ENCODE measurements at places on chromosomes 2 and 18. TPM values are rescaled to one million over a fixed set of nuclear protein-coding genes. Genes with fewer than 3 reads are reported as not detected.

- peak; percentile 56 for DNase-seq
These were observed 6.1 kb upstream of the SERPINB8 start for GRCh38 chr18:63963615-63964256.

DNA sequence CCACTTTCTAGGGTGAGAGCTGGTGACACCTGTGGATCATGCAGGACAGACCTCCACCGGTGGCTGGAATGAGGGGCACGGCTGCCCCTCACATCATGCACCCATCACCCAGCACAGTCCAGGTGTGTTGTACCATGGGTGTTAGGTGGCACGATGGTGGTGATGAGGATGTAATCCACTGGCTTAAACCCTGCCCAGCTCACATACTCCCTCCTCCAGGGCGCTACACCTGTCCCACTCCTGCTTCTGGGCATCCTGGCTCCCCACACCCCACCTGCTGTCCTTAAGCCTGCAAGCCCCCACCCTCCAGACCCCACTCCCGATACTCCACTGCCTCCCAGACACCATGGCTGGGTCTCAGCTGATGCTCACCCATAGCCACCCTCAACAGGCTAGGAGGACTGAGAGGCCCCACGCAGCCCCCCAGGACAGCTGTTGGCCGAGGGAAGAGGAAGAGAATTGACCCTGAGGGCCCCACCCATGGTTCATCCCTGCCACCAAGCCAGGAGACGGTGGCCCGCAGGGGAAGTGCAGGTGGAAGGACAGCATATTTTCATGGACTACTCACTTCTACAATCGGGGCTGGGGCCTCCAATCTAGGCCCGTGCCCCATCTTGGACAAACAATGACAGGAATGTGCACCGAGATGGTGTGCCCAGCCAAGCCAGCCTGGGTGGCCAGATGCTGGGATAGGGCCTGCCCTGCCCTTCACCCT, 34.3 kb downstream of the MAL start:
- no peak for DNase-seq

DNA sequence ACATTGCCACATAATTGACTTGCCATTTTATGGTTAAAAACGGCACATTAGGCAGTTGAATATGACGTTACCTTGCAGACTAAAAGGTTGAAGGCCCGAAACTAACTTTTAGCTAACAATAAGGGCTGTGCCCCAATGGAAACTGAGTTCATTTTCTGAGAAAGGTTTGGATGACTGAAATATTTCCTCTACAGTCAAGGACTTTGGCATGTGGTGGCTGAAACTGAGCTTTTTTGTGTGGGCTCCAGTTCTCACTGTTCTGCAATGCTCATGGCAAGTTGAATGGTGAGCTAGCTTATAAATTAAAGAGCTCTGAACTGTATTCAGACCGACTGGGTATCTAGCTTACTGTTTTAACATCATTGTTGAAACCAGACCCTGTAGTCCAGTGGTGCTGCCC, 23.8 kb upstream of the TXNDC2 start:
- no peak for DNase-seq

MC2R gene
- polyA plus RNA-seq = not detected

OSGEPL1 gene
- polyA plus RNA-seq = 21.3 TPM

Data from left lung (tissue), 14 donors.